Stimulated activated CD8-positive, alpha-beta memory T cell treated with anti-CD3 and anti-CD28 coated beads, Interleukin-2, amount 100 ng/mL, for 1 hour (primary cell): ENCODE measurements at places on chromosomes 4 and X.

- DNase-seq, result no peak
Observed at GRCh38 chr4:19615086-19615689, 636.5 kb upstream of the SLIT2 start.

DNA sequence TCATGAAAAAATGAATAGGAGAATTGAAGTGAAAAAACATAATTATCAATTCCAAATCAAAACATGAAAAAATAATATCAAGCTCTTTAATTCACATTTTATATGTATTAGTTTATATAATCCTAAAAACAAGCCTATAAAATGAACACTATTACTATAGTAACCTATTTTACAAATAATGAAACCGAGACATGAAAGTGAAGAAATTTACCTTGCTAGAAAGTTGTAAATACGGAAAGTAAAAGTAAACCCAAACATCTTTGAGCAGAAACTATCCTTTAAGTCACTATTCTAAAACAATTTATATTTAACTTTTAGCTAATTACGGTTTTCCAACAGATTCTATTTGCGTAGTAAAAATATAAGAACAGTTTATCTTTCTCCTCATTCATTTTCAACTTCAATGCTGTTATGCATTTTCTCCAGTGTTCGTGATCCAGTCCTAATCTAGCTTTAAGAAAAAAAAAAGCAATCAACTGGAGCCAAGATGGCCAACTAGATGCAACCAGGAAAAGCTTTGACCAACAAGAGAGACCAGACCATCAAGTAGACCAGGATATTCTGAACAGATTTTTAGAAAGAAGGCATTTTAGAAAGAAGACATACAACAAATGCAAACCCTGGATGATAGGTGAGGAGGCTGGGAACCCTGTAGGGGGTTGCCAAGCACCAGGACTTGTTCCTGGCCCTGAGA, 67.0 kb downstream of the DDX53 start:
- DNase-seq, result no peak

- no peak for DNase-seq
Observed at GRCh38 chr4:112931001-112931400, 118.5 kb upstream of the ANK2 start.

DNA sequence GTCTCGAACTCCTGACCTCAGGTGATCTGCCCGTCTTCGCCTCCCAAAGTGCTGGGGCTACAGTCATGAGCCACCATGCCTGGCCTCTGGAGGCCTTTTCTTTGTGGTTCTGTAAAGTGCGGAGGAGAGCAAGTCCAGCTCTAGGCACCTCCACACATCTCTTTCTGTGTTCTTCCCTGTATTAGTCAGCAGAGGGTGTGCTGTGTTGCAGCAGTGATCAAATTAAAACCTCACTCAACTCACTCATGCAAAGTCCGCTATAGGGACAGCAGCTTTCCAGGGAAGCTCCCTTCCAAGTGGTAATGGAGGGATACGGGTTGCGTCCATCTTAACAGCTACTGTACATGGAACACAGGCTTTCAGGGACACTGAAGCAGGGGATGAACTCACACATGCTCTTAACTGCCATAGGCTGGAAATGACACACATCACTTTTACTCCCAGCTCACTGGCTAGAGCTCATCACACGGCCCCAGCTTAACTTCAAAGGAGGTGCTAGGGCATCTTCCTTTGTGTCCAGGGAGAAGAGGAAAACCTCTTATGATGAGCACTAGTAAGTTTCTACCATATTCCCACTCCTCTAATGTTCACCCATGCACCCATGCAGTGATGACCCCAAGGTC, 36.0 kb upstream of the CCNG2 start:
- DNase-seq, result no peak

DNA sequence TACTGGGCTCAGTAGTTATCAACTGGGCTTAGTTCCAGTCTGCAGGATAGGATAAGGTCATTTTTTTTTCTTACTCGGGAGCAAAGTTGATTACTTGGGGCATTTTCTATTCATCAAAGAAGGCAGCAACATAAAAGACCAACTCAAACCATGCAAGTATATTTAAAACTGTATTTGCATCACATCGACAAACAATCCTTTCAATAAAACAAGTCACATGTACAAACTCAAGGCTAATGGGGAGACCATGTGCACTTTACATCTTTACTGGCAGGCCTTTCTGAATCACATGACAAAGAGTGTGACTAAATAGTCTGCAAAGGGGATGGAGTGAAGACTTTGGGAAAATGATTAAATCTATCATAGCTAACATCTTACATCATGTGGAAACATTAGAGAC, 610.4 kb upstream of the BOD1L1 start:
- DNase-seq, result no peak

DNA sequence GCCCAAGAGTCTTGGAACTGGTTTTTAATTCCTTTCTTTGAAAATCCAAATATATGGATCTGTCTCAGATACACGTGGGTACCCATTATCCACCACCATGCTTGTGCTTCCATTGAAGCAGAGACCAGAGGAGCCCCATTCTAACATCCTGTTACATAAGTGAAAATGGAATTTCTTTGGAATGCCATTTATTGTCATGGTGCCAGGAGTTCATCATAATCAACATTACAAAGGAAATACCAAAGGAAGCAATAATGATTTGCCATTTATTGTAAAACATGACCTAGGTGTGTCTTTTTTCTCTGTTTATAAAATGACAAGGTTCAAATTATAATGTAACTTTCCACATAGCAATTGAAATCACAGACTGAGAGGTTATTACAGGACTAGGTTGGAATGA, 61.7 kb downstream of the PALLD start:
- DNase-seq, result no peak

DNA sequence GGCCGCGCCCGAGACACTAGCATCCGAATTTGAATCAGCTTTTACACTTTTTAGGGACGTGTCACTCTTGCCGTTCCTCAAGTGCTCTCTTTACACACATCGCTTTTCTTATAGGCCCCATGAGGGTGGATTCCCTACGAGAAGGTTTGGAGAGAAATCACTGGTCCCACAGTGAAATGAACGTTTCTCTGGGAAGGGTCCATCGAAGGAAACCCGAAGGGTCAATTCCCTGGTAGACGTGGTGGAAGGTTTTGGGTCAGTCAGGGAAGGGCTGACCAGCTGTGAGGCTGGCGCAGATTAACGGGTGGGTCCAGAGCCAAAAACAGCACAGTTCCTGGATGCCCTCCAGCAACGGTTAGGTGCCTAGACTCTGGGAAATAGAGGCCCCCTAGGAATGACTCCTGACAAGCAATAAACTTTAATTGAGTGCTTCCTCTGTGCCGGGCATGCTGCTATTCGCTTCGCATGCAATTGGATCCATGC, 35.9 kb downstream of the ETDC start:
- no peak for DNase-seq

DNA sequence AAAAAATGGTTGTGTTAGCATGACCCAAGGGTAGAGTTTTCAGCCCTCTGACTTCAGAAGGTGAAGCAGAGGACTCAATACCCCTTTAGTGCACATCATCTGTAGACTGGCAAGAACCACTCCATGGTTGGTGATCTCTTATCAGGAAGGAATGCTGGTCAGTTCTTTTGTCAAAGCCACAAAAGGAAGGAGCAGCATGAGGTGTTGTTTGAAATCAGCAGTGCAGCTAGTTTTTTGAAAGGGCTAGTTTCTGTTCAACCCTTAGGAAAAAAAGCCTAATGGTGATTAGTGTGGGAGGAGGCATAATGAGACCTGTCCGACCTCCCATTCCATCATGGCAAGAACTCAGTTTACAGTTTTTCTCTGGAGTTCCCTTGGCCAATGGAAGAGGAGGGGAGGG, 362.0 kb upstream of the CT83 start:
- no peak for DNase-seq

GRCh38 chr4:109510687-109511086, 49.4 kb upstream of the MCUB start:
- DNase-seq, result no peak

- DNase-seq, result no peak
Observed at GRCh38 chrX:15055146-15055930, 182.1 kb downstream of the MOSPD2 start.

DNA sequence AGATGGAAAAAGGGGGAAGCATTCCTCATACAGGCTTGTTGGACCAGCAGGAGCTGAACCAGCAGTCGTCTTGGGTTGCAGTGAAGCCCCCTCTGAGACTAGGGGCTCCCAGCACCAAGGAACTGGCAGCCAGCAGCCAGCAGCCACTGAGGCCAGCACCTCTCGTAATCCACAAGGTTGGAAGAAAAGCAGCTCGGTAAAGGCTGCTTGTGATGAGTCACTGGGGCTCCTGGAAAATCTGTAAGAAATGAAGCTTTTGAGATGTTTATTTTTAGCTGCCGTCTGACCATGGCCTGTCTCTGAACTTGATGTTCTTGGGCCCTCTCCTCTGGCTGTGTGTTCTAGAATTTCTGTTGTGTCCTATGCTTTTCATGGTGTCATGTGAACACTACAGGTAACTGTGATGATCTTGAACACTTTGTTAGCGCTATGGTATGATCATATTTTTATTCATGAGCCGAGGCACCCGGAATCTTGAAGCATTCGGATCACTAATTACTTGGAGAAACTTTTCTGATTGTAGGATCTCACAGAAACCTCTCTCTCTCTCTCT, 18.6 kb downstream of the CLCN4 start:
- DNase-seq, result no peak

GRCh38 chrX:34560180-34560579, 96.9 kb downstream of the TMEM47 start:
- no peak for DNase-seq

GRCh38 chrX:47637546-47638195, 7.9 kb upstream of the CFP start:
- no peak for DNase-seq

DNA sequence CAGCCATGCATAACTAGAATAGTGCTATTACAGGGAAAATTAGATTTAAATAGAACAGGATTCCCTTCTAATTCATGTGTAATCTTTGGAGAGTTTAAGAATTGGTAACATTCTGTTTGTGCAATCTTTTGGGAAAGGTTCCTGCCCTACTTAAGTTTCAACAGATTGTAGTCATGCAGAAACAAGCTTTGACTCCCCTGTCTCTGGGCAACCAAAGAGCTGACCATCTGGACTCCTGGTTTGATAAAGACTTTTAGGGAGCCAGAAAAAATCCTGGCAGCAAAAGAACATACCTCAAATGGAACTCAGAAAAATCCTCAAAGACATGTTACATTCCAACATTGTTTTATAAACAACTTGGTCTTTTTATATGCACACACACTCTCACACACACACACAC, 191.1 kb upstream of the NEIL3 start:
- no peak for DNase-seq

DNA sequence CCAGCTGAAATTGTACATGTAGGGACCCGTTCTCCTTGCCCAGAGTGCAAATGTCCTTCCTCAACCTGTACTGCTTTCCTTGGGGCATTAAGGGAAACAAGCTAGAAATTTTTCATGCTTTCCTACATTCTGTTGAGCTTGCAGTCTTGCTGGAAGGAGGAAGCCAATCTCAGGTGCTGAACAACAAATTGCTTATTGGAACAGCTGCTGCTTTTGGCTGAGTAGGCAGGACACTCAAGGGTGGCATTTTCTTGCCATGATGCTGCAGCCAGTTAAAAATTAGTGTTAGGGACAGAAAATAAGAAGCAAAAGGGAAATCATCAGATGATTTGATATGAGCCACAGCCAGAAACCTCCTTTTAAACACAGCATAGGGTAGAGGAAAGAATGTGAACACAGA, 223.7 kb downstream of the QDPR start:
- no peak for DNase-seq
